ENCODE measurements at places on chromosomes 5 and 9. TPM values are rescaled to one million over a fixed set of nuclear protein-coding genes. Genes with fewer than 3 reads are reported as not detected.

DNA sequence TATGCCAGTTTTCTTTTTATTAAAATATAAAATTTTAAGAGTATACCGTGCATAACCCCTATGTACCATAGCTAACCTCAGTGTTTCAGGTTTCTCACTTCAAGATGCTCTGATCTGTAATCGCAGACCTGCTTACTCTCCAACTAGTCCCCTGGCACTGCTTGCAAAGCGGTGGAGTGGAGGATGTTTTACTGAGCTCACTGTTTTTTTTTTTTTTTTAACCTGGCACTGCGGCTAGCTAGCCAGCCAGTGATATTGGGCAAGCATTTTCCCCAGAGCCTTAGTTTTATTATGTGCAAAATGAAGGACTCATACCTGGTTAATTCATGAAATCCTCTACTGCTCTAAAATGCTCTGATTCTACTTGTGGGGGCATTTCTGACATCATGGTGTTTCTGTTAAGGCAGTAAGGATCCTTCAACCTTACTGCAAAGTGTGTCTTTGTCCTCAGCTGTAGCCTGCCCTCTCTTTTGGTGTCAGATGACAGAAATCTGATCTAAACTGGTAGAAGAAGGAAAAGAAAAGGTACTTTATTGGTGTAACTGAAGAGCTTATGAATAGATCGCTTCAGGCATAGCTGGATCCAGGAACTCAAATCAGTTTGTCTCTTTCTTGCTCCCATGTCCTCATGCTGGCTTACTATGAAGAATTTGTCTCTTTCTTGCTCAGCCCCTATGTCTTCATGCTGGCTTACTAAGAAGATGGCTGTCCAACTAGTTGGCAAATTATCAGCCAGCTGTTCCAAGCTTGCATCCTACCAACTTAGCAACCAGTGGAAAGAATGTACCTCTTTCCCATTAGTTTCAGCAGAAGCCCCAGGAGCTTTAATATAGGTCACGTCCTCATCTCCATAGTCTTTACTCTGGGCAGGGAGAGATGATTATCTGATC is 59.8 kb downstream of the DOCK2 start:
- no peaks in the 10 kb centered on the region for H3K4me1 ChIP-seq
- no peaks in the 10 kb centered on the region for H3K36me3 ChIP-seq
- DNase-seq = no peak
- no peaks in the 10 kb centered on the region for H3K27me3 ChIP-seq
- no peak overlapping the region for H3K4me3 ChIP-seq

FLT4 gene
- 24.2 TPM for total RNA-seq

- H3K36me3 ChIP-seq = no peaks in the 10 kb centered on the region
- peak overlapping the region; percentile 35 for H3K27ac ChIP-seq
- no peaks in the 10 kb centered on the region for H3K27me3 ChIP-seq
These were observed 42.3 kb downstream of the B4GALT1 start for GRCh38 chr9:33124751-33125381.

DNA sequence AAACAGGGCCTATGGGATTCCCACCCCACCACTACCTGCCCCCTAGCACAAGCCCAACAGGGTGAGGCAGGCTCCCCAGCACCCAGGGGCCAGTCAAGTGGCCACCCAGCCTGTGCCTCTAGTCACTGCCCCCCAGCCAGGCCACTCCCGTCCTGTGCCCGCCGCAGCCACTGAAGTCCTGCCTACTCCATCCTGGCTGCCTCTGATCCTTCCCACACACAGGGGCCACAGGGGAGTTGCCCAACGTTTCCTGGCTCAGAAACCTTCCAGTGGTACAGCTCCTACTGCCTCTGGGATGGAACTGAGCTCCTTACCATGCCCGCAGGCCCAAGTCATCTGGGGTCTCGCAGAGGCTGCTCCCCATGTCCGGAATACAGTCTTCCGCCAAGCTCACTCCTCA is 70.2 kb upstream of the STXBP1 start:
- peak overlapping the region; percentile 54 for H3K27ac ChIP-seq
- no peak for DNase-seq
- H3K4me1 ChIP-seq = peaks cover 70% of the 10 kb centered on the region
- no peaks in the 10 kb centered on the region for H3K36me3 ChIP-seq

DNA sequence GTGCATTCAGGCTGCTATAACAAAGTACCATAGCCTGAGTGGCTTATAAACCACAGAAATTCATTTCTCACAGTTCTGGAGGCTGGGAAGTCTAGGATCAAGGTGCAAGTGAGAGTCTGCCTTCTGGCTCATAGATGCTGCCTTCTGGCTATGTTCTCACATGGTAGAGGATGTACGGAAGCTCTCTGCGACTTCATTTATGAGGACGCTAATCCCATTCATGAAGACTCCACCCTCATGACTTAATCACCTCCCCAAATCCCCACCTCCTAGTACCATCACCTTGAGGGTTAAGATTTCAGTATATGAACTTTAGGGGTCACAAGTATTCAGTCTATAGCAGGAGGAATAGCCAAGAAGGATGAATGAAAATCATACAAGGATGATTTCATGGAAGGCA is 37.3 kb upstream of the KCNIP1 start:
- H3K27me3 ChIP-seq = no peaks in the 10 kb centered on the region
- H3K27ac ChIP-seq = no peak overlapping the region
- no peaks in the 10 kb centered on the region for H3K36me3 ChIP-seq
- H3K4me3 ChIP-seq = no peak overlapping the region

GRCh38 chr9:88076286-88077070 is 61.8 kb downstream of the SPATA31C2 start:
- no peaks in the 10 kb centered on the region for H3K27me3 ChIP-seq
- H3K36me3 ChIP-seq = no peaks in the 10 kb centered on the region
- DNase-seq = peak; percentile 82
- peak overlapping the region; percentile 84 for H3K27ac ChIP-seq
- peaks cover 6% of the 10 kb centered on the region for H3K4me1 ChIP-seq
- H3K4me3 ChIP-seq = peak overlapping the region; percentile 56

PCDHGA4 gene
- total RNA-seq = 14.2 TPM

DNA sequence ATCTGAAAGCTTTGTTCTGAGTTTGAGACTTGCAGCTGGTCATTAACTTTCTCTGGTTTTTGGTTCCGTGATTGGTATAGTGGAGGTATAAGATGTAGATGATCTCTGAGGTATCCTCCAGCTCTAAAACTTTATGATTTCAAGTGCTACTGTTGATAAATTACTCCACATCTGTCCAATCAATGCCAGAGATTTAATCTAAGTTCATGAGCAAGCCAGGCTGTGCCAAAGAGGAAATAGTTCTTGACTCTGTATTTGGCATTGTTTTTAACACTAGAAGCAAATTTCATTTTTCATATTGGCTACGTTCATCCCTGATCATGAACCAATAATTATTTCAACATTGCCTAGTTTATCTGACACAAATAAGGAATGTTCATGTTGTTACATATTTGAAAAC is 28.5 kb upstream of the CHD1 start:
- H3K4me3 ChIP-seq = no peak overlapping the region
- no peak overlapping the region for H3K27ac ChIP-seq
- DNase-seq = no peak
- H3K27me3 ChIP-seq = no peaks in the 10 kb centered on the region
- H3K4me1 ChIP-seq = no peaks in the 10 kb centered on the region
- no peaks in the 10 kb centered on the region for H3K36me3 ChIP-seq

FAM151B gene
- 5.0 TPM for total RNA-seq

GRCh38 chr9:21029661-21030060 is 1.8 kb downstream of the HACD4 start:
- no peaks in the 10 kb centered on the region for H3K27me3 ChIP-seq
- no peak for DNase-seq
- H3K4me1 ChIP-seq = no peaks in the 10 kb centered on the region
- H3K36me3 ChIP-seq = no peaks in the 10 kb centered on the region
- no peak overlapping the region for H3K4me3 ChIP-seq

DMAC1 gene
- total RNA-seq = 17.2 TPM

DNA sequence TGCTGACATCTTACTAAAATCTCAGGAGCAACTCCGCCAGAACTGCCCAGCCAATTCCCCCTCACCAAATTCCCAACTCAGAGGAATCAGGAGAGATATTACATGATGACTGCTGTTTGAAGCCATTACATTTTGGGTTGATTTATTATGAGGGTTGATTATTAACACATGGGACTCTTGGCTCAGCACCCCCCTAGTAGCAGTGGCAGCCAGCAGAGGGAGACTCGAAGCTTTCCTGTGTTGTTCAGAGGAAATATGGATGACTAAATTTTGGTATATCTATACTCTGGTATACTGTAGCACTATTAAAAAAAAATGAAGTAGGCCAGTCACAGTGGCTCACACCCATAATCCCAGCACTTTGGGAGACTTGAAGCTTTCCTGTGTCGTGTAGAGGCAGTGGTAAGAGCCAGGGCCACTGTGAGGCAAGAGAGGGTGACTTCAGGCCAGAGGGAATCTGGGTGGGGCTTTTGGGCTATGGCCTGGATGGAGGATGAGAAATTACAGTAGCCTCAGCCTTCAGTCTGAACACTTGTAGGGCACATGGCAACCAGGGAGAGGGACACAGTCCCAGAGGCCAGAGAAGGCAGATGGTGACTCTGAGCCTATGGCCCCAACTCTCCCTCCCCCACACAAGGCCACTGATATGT is 111.4 kb downstream of the LHX2 start:
- no peak overlapping the region for H3K27ac ChIP-seq
- no peaks in the 10 kb centered on the region for H3K27me3 ChIP-seq
- no peaks in the 10 kb centered on the region for H3K36me3 ChIP-seq
- no peaks in the 10 kb centered on the region for H3K4me1 ChIP-seq
- DNase-seq = no peak
